ENCODE measurements at places on chromosomes 1 and 21.

DNA sequence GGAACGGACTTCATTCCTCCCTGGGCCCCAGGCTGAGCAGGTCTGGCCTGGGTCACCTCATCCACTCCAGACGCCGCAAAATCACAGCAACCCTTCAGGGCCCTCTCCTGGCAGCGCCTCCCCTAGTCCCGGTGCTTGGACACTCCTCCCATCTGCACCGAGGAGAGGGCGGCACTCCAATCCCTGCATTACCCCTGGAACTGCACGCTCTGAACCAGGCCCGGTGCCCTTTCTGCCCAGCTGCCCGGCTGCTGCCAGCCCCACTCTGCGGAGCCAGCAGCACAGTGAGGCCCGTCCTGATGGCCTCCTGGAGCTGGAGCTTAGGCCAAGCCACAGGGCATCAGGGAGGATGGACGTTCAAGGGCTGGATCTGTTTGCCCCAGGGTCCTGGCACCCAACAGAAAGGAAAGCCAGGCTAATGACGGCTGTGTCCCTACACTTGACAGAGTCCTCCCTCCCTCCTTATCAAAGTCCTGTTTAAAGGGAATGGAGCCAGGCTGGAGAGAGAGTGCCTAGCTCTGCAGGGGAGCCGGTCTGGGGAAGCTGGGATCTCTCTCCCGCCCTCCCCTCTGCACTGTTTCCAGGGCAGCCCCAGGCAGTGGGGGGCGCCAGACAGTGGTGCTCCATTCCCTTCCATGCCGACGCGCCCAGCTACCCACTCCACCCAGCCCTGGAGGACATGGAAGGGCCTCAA lies 12.7 kb downstream of the COL6A2 start:
- no peak for DNase-seq

DNA sequence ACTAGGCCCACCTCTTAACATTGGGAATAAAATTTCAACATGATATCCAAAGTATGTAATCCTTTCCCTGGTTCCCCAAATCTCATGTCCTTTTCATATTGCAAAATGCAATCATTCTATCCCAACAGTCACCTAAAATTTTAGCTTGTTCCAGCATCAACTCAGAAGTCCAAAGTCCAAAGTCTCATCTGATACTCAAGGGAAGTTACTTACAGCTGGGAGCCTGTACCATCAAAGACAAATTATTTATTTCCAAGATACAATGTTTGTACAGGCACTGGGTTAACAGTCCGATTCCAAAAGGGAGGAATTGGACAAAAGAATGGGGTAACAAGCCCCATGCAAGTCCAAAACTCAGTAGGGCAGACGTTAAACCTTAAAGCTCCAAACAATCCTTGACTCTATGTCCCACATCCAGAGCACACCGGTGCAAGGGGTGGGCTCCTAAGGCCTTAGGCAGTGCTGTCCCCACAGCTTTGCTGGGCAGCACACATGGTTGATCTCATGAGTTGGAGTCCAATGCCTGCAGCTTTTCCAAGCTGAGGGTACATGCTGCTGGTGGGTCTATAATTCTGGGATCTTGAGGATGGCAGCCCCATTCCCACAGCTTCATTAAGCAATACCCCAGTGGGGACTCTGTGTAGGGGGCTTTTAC lies 78.8 kb downstream of the DDAH1 start:
- no peak for DNase-seq

GRCh38 chr1:151144474-151145303 lies 1.7 kb downstream of the SEMA6C start:
- no peak for DNase-seq

DNA sequence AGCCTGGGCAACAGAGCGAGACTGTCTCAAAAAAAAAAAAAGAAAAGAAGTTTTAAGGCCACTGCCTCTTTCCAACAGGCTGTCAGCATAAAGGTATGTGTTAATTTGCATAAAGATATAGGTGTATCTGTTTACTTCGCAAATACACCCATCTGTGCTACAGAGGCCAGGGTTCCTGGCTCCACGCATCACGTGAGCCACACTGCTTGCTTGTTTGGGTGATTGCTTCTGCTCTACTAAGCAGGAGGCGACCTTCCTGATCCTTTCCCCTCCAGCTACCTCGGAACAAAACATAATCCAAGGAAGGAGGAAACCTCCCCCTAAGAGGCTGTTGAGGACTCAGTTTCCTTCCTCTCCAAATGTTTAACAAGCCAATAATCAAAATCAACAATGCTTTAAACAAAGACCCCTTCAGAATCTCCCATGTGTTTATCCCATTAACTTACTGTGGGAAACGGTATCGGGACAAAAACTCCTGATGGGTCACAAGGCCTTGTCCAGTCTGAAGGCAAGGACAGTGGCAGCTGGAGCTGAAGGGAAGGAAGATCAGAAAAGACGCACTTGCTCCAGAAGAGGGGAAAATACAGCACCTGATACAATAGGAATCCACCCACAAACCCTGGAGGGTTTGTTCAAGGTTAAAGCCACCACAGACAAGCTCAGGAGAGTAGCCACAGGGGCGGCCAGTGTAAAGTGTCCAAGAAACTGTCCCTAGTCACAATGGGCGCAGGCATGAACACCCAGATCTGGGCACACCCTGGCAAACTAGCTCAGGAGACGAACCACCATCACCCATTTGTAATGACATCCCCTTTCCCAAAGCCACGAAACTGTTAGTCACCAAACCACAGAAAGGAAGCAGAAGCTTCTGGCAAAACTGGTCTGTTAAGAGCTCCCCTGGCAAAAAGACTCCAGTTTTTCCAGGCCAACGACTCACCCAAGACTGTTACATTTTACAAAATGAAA lies 17.2 kb downstream of the CTNNBIP1 start:
- DNase-seq, result peak; percentile 36

DNA sequence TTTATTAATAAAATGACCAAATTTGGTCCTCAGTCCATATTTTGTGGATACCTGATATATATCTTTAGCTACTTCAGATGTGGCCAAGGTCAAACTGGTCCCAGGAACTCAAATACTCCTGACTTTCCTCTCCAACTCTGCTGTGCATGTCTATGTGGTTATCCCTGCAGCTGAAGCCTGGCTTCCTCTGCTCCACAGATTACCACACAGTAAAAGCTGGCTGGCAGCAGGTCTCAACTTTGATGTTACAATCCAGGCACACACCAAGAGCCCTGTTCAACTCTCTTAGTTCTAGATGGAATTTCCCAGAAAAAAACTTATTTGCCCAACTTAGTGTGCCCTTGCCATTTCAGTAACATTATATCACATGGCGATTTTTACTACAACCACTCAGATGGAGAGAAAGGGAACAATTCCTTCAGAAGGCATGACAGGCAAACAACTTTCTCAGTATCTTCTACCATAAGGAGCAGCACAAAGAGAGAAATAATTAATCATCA lies 479.5 kb downstream of the PLPP3 start:
- no peak for DNase-seq

GRCh38 chr1:226629896-226630550 lies 81.5 kb downstream of the STUM start:
- DNase-seq, result no peak

DNA sequence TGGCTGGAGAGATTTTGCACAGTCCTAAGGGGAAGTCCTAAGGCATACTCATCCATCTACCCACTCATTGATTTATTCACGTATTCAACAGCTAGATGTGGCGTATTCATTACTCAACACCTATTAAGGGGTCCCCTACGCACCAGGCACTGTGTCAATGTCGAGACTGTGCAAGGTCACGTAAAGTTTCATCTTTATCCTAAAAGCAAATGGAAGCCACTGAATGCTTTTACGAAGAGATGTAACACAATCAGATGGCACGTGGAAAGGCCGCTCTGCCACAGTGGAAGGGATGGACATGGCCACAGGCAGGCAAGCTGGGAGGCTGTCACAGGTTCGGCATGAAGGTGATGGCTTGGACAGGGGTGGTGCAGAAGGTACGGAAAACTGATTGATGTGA lies 66.3 kb upstream of the ZBTB18 start:
- DNase-seq, result no peak

GRCh38 chr1:152022474-152022873 lies 14.3 kb downstream of the S100A11 start:
- no peak for DNase-seq

DNA sequence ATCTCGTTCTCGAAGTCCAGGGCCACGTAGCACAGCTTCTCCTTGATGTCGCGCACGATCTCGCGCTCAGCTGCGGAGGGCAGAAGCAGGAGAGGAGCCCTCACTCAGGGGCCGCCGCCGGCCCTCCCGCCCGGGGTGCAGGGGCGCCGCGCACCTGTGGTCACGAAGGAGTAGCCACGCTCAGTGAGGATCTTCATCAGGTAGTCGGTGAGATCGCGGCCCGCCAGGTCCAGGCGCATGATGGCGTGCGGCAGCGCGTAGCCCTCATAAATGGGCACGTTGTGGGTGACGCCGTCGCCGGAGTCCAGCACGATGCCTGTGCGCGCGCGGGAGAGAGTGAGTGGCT lies 1.8 kb downstream of the ACTA1 start:
- DNase-seq, result no peak
